NB4 (cell line): ENCODE measurements at places on chromosomes 2 and 18.
A peak's percentile ranks its signal among the peaks of the same experiment; 100 is the strongest.

DNA sequence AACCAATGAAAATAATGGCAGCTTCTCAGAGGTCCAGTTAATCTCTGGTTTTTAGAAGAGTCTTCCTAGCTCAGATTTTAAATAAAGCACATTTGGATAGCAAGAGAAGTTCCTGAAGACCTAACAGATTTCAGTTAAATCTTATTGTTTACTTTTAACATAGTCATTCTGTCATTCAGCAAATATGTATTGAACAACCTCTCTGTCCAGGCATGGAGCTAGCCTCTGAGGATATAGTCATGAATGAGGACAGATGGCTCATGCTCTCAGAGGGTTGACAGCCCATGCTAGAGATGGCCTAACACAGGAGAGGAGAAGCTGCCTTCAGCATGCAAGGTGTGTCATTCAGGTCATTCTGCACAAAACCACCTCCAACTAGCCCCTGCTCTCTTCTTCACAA lies 6.2 kb downstream of the CCBE1 start:
- DNase-seq, result no peak

DNA sequence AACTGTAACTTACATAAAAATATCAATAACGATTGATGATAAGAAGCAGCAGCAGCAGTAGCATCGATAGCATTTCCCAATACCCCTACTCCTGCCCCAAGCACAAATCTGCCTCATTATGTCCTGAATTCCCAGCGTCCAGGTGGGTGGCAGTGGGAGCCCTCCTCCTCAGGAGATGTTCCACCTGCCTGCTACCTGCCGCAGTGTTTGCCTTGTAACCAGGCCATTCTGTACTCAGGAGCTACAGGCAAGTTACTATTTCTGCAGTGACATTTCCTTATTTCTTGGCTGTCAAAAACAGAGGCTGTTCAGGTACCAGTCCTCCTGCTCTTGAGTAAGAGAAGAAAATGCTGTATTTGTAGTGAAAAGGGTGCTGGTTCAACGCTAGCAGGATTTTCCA lies 236.4 kb downstream of the CNTNAP5 start:
- no peak for DNase-seq

DNA sequence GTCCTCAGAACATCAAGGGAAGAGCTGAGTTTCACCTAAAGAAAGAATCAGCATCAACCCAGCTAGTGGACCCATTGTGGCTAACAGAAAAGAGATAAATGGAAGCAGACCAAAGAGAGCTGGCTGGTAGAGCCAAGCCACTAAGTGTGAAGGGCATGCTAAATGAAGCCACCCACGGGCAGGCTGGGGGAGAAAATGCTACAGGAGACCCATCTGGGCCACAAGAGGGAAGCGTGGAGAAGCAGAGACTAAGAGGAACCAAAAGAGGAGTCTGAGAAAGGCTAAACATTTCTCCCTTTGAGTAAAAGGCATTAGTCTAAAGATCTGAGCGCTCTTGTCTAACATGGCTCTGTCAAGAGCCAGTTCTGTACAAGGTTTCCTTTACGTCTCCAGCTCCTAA lies 15.8 kb downstream of the CWC22 start:
- DNase-seq, result peak; percentile 31

DNA sequence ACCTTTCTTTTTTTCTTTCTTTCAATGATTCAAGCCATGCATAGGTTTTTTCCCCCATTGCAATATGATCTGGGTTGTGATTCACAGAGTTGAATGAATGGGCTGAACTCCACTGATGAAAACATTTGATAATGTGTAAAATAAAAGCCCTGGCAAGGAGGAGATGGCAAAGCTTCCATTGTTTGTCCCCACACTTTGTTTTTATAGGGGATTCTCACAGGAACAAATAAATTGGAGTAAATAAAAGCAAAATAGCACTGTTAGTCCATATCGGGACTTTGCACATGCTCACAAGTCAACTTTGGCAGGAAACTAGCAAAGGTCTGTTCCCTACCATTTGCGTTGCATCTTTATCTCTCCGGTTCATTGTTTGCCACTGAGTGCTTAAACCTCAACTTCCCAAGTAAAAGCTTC lies 55.7 kb downstream of the MEIS1 start:
- no peak for DNase-seq

DNA sequence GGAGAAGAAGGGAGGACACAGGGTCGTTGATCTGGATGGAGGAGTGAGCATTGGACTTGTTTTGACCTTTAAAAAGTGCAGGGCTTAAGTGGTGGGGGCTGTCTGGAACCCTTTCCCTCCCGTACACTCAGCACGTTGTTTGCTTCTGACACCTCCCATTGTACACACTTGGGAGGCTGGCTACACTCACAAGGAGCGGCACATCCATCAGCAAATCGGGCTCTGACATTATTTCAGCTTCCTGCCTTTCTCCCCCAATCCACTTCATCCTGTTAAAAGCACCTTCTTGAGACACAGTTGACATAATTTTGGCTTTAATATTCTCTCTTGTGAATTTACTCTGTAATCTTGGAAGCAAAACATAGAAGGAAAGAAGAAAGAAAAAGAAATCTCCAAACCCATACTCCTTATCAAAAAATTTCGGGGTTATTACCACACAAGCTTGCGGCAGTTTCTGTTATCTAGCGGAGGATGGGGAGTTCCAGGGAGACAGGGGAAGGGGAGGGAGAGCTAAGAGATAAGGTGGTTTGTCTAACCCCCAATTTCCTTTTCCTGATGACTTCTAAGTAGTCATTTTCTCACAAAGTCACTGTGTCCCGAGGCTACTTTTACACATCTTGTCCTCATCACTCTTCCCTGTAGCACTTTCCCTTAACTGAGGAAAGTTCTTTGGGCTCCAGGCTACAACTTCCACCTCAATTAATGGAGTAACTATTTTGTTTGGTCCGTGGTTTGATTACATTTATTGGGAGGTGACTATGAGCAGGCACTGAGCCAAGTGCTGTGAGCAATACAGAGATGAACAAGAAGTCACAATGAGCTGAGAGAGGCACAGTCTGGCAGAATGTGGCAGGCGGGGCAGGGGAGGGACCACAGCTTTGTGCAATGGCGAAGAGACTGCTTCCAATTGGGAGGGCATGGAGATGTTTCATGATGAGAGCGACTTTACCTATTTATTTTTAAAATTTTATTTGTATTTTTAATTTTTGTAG lies 240.1 kb upstream of the MEX3C start:
- no peak for DNase-seq

GRCh38 chr2:236823963-236824362 lies 254.3 kb downstream of the ACKR3 start:
- no peak for DNase-seq

DNA sequence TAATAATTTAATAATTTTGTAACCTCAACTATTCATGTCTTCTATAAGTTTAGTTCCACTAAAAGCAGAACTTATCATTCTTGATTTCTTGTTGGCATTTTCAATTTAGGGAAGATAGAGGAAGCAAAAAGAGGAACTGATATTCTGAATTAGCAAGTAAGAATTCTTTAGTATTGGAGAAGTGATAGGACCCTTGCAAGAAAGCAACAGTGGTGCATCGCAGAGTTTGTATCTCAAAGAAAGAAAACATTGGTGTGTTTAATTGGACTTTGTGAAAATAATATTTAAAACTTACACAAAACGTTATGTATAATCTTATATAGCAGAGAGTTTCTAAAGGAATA lies 36.5 kb upstream of the TNFRSF11A start:
- DNase-seq, result peak; percentile 57

- peak; percentile 18 for DNase-seq
Measured at GRCh38 chr2:84424152-84424551, 34.9 kb downstream of the SUCLG1 start.

DNA sequence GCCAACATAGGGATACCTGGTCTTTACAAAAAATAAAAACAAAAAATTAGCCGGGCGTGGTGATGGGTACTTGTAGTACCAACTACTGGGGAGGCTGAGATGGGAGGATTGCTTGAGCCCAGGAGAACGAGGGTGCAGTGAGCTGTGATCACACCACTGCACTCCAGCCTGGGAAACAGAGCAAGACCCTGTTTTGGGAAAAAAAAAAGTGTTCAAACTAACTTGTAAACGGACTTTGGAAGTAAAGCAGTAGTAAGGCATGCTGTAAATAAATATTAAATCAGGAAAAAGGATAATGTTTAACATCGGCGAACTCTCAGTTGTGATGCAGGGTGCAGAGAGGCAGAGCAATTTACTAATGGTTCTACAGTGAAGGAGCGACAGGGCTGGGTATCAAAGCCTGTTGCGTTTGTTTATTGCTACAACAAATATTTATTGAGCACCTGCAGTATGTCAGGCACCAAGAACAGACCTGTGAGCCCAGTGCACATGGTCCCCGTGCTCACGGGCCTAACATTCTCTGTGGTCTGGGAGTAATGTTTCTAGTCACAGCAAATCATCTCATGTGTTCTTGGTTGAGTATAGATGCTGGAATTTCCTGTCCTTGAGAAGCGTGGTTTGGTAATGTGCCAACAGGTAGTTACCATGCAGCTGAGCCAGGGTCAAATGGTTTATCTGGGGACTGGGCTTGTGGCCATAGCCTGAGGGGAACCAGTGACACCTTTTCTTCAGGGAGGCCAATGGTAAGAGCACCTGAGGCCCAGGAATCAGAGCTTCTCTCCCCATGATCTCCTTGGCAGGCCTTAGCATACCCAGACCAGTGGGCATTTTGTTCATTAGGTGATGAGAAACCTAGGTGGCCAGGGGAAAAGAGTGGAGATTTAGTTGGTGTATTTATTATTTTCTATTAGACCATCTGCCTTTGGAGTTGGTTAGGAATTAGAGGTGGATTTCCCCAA lies 27.9 kb upstream of the GREB1 start:
- no peak for DNase-seq
